G401 (cell line): ENCODE measurements at places on chromosomes 16 and 17.

DNA sequence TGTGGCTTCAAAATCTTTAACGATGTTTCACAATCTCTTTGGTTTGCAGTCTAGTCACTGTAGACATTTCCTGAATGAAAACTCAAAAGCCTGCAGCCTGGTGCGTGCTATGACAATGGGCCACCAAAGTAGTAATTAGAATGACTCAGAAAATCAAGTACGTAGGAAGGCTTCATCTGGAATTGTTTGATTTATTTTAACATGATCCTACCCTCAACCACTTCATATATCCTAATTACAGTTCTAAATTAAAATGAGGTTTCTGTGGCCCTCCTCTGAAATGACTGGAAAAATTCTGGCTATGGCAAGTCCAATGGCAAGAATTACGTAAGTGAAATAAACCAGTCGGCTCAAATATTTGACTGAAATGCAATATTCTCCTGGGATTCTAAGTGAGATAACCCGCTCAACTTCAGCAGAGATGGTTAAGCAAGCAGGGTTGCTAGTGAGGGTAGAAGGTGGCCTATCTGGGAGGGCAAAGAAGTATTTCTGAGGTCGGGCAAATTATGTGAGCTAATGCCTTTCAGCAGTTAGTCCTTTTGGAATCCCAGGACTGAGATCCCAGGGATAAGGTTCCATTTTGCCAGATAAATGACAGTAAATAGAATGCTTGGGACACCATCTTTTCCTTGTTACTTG, 145.6 kb upstream of the MYOCD start:
- no peak for DNase-seq

GRCh38 chr17:35088356-35088880, 24.9 kb upstream of the RFFL start:
- peak; percentile 68 for DNase-seq

DNA sequence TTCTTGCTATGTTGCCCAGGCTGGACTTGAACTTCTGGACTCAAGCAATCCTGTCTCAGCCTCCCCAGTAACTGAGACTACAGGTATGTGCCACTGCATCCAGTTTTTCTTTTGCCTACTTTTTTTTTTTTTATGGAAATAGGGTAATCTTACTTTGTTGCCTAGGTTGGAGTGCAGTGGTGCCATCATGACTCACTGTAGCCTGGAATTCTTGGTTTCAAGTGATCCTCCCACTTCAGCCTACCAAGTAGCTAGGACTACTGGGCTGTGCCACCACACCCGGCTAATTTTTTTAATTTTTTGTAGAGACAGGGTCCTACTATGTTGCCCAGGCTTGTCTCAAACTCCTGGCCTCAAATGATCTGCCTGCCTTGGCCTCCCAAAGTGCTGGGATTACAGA, 10.0 kb downstream of the LRRC36 start:
- DNase-seq, result no peak

DNA sequence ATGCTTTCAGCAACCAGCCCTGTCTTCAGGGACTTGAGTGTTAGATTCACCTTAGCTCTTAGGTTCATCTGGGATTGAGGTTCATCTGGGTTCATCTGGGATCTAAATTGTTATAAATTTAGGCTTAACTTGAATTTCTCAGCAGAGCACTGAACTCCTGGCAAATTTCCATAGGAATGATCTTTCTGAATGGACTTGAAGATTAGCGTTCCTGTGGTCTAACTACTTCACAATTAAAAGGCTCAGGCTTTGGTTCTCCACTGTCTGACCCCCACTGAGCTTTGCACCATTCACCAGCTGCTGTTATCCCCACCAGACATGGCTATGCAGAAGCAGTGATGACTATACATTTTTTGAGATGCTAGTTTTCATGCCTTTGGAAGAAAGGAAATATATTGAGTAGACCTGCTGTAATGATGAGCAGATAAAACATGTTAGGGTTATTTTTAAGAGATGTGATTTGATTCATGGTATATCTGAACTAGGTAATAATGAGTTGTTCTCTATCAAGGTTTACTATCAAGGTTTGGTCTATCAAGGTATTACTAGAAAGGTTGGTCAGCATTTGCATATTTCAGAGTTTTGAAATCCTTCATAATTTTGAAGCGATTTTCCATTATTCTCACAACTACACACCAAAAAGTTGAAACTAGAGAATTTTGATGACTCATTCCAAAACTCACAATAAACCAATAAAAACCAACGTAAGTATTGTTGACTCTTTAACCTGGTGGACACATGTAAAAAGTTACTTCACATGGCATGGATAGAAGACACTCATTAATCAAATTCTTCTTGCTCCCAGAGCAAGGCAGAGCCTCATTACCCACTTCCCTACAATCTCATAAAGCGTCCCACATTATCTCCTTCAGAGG, 71.7 kb downstream of the SNX11 start:
- no peak for DNase-seq

GRCh38 chr16:55399911-55400310, 75.9 kb downstream of the IRX6 start:
- DNase-seq, result no peak

DNA sequence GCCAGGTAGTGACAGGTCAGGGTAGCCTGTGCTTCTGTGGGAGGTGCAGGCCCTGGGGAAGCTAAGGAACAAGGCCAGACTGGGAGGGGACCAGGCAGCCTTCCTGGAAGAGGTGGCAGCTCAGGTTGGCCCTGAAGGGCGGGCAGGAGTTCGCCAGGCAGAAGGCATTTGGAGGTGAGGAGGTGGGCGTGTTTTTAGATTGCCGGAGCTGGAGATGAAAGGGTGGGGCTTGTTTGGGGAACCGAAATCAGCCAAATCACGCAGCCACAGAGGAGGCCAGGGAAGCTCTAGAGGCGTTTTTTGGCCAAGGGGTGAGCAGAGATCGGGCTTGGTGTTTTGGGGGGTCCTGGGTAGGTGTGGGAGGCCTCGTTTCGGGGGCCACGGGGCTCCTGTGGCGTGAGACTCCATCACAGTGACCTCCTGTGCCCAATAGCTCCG, 7.6 kb downstream of the ADCY7 start:
- no peak for DNase-seq

DNA sequence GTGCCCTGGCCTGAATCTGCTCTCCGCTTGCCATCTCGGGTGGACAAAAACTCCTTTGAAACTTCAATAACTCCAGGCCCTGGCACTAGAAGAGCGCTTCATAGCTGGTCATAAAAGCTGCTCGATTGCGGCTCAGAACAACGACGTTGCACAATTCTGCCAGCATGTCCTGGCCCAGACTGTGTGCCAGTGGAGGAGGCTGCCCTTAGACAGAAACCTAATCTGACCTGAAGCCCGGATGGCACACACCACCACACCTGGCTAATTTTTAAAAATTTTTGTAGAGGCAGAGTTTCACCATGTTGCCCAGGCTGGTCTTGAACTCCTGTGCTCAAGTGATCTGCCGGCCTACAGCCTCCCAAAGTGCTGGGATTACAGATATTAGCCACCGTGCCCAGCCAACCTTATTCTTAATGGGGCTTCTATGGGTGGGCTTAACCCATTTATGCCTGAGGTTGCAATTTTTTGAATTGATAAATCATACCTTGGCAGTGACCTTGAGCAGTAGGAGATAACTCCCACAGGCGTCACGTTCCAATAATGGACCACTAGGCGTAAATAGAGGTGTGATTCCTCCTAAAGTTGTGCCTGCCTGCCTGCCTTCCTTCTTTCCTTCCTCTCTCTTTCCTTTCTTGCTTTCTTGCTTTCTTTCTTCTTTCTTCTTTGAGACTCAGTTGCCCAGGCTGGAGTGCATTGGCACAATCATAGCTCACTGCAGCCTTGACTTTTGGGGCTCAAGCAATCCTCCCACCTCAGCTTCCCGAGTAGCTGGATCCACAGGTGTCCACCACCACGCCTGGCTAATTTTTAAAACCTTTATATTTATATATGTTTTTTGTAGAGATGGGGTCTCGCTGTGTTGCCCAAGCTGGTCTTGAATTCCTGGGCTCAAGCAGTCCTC, 1.1 kb upstream of the PPL start:
- no peak for DNase-seq

DNA sequence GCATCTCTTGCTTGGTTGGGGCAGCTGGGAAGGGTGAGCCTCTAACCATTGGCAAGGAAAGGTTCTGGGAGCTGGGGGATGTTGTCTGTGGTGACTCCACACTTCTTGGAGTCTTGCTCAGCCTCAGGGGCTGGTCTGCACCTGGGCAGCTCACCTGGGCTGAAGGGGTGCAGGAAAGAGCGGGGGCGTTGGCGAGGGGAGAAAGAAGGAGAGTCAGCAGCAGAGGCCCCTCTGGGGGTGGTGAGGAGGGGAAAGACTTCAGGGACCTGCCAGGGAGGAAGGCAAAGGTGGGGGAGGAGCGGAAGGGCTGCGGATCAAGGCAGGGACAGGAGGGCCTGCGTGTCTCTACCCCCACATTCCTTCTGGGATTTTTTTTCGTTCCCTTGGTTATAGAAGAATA, 47.7 kb downstream of the CCDC42 start:
- no peak for DNase-seq

DNA sequence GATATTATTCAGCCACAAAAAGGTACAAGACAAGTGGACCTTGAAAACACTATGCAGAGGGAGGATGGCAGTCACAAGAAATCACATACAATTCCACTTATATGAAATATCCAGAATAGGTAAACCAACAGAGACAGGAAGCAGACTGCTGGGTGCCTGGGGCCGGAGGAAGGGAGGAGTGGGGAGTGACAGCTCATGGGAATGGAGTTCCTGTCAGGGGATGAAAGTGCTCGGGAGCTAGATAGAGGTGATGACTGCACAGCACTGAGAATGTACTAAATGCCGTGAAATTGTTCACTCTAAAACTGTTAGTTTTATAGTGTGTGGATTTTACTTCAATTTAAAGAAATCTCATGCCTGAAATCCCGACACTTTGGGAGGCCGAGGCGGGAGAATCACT, 74.2 kb upstream of the MED9 start:
- no peak for DNase-seq

- DNase-seq, result peak; percentile 5
Observed at GRCh38 chr16:54411544-54411943, 125.0 kb upstream of the IRX3 start.

GRCh38 chr17:75881678-75882454, 3.5 kb upstream of the TRIM47 start:
- no peak for DNase-seq

DNA sequence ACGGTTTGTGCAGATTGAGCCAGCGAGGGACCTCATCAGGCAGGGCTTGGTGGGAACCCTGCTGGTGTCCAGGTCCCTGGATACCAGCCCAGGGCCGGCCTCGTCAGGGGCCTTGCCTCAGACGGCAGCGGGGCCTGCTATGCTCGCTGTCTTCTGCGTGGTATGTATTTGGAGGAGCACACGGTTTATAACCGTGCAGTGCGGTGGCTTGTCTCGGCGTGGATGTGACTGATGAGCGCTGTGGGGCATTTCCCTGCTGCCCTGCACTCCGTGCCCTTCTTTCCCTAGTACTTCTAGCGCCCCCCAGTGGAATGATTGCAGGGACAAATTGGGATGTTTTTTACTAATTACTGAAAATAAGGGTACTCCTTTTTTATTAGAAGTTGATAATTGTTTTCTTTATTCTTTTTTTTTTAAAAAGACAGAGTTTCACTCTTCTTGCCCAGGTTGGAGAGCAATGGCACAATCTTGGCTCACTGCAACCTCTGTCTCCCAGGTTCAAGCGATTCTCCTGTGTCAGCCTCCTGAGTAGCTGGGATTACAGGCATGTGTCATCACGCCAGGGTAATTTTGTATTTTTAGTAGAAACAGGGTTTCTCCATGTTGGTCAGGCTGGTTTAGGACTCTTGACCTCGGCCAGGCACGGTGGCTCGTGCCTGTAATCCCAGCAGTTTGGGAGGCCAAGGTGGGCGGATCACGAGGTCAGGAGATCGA, 15.3 kb downstream of the TBCD start:
- peak; percentile 32 for DNase-seq

- DNase-seq, result no peak
Observed at GRCh38 chr17:80656590-80656989, 112.0 kb downstream of the RPTOR start.

DNA sequence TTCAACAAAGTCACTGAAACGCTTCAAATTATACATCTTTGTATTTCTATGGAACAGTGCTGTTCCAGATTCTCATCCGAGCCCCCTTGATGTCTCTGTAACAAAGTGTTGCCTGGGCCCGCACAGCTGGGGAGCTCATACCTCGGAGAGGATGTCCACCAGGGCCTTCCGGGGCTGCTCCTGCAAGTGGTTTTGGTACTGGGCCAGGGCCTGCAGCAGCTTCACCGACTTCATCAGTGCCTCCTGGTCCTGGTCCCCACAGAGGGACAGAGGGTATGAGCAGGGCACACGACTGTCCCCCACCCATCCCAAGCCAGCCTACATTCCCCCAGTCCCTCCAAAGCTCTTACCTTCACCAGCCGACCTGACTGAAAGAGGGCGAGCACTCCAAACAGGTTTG, 1.5 kb downstream of the MYBBP1A start:
- no peak for DNase-seq

DNA sequence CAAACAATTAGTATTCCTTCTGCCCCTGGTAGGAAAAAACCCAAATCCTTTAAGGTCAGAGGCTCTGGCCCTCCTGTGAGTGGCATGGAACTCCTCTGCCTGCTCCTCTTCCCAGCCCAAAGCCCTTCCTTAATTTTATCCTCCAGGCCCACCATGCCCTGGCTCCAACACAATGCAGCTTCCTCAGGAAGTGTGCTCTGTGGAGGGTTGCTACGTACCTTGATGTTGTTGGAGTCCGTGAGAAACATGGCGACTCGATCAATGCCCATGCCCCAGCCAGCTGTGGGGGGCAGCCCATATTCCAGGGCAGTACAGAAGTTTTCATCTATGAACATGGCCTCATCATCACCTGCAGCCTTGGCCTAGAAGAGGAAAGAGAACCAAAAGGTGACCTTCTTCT, 5.3 kb upstream of the ADAT1 start:
- no peak for DNase-seq

GRCh38 chr17:67520916-67521774, 144.1 kb downstream of the PITPNC1 start:
- DNase-seq, result peak; percentile 31

DNA sequence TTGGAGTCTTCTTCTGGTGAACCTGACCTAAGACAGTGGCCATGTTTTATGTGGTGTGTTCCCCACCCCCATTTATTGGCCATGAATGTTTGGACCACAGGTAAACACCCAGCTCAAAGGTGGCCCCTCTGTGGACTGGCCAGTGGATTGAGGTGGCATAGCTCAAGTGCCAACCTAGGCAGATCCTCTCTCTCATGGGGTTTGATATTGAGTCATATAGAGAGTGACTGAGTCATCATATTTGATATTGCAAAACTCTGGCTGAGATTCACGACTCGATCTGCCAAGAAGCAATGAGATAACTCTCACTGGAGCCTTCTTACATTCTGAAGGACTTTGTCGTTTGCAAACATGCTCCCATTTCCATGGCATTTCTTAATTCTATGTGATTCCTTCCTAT, 10.5 kb upstream of the TEKT3 start:
- DNase-seq, result no peak

- DNase-seq, result no peak
Observed at GRCh38 chr16:65618333-65618732, 496.5 kb upstream of the CDH11 start.

GRCh38 chr16:20937736-20938135, 37.2 kb downstream of the LYRM1 start:
- DNase-seq, result no peak

DNA sequence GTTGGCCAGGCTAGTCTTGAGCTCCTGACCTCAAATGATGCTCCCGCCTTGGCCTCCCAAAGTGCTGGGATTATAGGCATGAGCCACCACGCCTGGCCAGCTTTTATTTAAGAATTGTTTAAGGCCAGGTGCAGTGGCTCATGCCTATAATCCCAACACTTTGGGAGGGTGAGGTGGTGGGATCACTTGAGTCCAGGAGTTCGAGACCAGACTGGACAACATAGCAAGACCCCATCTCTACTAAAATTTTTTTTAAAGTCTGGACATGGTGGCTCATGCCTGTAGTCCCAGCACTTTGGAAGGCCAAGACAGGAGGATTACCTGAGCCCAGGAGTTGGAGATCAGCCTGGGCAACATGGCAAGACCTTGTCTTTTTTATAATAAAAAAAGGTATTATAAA, 5.2 kb downstream of the PLXDC1 start:
- no peak for DNase-seq
